ENCODE measurements at places on chromosomes 2 and 18.

DNA sequence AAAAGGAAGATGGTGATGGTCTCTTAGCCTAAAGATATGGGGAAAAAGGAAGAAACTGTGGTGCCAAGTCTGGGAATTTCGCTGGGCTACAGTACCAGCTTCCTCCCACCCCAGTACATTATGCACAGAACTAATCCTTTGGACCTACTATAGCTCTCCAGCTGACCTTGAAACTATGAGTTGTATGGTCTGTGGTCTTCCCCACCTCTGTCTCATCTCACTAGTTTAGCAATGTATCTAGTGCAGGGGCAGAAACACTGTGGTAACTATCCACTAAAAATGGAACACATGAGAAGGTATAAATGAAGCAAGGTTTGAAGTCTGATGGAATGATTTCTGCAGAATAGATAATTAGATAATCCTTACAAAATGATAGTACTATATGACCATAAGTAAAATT is 190.4 kb upstream of the CCDC150 start:
- DNase-seq, result no peak

- no peak for DNase-seq
Measured at GRCh38 chr2:237432484-237433092, 18.6 kb upstream of the COL6A3 start.

DNA sequence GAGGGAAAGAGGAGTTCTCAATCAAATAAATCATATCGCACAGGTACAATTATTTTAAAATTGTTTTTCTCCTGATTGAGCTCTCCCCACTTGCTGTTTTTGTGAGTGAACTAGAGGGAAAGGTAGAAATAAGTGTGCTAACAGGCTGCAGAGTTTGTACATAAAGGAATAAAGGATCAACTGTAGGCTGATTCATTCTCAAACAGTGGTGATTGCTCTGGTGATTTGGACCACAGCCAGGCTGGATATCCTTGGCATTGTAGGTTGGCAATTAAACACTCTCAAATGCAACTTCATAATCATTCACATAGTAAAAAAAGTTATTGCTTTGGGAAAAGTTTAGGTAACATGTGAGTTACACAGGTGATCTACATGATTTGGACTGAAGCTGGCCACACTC is 29.8 kb downstream of the LRP1B start:
- DNase-seq, result no peak

DNA sequence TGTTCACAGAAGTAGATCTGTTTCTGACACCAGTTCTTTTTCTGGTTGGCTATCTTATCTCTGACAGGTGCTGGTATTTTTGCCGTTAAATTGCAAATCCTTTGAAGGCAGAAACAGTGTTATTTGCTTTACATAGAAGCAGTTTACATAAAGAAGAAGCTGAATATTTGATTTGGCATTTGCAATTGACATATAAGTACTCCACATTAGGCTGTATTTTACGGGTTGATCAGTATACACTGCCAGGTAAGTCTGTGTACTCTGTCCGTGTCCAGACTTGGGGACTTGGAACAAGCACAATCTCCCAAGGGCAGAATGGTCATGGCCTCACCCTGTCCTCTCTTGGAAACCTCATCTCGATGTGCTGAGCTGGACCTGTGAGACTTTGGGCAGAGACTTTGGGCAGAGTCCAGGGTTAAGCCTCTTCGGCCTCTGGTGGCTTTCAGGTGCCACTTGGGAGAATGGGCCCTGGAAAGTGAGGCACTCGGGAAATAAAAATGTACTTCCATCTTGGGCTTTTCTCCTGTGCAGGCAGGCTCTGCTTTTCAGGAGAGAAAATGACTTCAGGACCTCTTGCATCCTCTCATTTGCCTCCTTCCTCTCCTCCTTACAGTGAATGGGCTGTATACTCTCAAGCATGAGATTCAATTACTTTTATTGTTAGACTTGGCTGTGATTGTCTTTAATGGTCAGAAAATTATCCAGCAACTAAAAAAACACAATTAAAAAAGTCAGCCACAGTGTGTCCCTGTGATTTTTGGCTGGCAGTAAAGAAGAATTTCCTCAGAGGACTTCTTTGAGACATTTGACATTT is 108.5 kb downstream of the RAPGEF4 start:
- DNase-seq, result no peak

DNA sequence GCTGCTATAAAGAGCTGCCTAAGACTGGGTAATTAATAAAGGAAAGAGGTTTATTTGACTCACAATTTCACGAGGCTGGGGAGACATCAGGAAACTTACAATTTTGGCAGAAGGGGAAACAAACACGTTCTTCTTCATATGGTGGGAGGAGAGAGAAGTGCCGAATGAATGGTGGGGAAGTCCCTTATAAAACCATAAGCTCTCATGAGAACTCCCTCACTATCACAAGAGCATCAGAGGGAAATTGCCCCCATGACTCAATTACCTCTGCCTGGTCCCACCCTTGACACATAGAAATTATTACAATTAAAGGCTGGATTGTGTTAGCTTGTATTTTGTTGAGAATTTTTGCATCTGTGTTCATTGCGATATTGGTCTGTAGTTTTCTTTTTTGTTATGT is 460.5 kb upstream of the RAB6C start:
- no peak for DNase-seq

GRCh38 chr2:65464604-65465003 is 32.2 kb upstream of the SPRED2 start:
- no peak for DNase-seq

DNA sequence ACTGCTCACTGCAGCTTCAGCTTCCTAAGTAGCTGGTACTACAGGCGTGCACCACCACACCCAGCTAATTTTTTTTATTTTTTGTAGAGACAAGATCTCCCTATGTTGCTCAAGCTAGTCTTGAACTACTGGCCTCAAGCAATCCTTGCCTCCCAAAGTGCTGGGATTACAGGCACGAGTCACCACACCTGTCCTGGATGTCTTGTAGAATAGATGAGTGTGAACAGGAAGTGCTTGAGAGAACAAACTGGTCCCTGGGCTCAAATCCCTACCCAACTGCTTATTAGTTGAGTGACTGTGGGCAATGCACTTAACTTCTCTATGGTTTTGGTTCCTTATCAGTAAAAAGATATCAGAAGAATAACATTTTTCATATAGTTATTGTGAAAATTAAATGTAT is 34.2 kb downstream of the PKDCC start:
- DNase-seq, result no peak

GRCh38 chr2:23499439-23499838 is 114.5 kb downstream of the KLHL29 start:
- no peak for DNase-seq

DNA sequence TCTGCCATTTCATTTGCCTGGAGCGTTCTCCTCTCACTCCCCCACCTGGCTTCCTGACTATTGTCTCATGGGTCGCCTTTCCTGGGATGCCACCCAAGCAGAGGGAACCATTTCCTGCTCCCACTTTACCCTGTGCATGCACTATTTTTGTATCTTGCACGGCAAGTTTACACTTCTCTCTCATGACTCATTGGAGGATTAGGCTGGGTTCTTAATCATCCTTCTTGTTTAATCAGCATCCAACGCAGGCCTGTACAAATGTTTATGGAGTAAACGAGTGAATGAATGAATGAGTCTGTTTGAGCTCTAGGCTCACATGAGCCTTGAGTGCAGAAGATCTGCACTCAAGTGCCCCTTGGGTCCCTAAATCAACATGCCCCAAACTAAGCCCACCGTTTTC is 3.8 kb upstream of the ARHGAP25 start:
- no peak for DNase-seq

GRCh38 chr2:180705122-180705521 is 275.3 kb upstream of the UBE2E3 start:
- no peak for DNase-seq

- no peak for DNase-seq
Measured at GRCh38 chr2:80459028-80459427, 154.5 kb upstream of the LRRTM1 start.

GRCh38 chr2:3588084-3588483 is 6.8 kb upstream of the COLEC11 start:
- DNase-seq, result no peak

DNA sequence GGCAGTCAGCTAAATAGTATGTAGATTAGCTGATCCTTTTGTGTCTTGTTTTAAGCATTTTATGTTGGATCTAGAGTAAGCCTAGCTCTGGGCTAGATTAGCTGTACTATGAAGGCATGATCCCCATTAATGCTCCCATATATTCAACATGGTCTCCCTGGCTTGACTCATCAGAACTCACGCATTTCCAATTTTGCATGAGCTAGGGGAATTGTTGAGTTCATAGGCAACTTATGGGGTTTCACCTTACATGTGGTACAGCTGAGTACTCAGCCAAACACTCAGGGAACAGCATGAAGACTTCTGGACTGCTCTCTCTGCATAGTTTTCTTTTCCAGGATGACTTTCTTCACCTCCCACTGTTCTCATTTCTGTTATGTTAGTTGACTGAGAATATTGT is 248.2 kb downstream of the TMX3 start:
- DNase-seq, result no peak

DNA sequence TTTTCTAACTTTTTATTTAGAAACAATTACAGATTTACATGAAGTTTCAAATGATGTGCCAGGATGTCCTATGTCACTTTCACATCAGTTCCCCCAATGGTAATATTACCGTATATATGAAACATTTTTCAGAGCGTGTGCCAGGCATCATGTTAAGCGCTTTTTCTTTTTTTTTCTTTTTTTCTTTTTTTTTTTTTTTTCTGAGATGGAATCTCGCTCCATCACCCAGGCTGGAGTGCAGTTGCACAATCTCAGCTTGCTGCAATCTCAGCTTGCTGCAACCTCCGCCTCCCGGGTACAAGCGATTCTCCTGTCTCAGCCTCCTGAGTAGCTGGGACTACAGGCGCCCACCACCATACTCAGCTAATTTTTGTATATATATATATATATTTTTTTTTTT is 5.6 kb upstream of the PPP4R1 start:
- no peak for DNase-seq

- no peak for DNase-seq
Measured at GRCh38 chr2:183840061-183840584, 715.9 kb downstream of the NUP35 start.

DNA sequence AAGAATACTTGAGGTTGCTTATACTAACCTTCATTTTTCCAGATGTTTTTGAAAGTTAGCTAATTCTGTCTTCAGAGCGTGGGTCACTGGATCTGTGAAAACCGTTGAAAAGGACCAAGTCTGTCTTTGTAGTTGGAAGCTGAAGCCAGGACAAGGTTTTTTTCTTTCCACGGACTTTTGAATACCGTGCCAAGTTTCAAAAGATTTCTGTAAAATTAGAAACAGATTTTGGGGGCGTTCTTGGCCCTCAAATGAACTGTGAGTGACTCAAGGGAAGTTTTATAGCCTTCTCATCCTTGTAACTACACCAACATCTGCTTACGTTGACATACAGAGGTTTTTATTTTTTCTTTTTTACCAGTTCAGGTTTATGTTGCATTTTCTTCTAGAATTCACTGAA is at the start of gene FAP:
TSS of gene FAP (minus strand) at position 152 of the 400 bp plus-strand sequence. CDS start at position 34, 118 bp downstream.
- peak; percentile 12 for DNase-seq

DNA sequence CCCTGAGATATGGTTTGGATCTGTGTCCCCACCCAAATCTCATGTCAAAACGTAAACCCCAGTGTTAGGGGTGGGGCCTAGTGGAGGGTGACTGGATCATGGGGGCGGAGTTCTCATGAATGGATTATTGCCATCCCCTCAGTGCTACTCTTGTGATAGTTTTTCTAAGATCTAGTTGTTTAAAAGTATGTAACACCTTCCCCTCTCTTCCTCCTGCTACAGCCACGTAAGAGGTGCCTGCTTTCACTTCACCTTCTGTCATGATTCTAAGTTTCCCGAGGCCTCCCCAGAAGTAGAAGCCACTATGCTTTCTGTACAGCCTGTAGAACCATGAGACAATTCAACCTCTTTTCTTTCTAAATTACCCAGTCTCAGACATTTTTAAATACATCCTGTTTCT is 16.9 kb downstream of the PUM2 start:
- no peak for DNase-seq

DNA sequence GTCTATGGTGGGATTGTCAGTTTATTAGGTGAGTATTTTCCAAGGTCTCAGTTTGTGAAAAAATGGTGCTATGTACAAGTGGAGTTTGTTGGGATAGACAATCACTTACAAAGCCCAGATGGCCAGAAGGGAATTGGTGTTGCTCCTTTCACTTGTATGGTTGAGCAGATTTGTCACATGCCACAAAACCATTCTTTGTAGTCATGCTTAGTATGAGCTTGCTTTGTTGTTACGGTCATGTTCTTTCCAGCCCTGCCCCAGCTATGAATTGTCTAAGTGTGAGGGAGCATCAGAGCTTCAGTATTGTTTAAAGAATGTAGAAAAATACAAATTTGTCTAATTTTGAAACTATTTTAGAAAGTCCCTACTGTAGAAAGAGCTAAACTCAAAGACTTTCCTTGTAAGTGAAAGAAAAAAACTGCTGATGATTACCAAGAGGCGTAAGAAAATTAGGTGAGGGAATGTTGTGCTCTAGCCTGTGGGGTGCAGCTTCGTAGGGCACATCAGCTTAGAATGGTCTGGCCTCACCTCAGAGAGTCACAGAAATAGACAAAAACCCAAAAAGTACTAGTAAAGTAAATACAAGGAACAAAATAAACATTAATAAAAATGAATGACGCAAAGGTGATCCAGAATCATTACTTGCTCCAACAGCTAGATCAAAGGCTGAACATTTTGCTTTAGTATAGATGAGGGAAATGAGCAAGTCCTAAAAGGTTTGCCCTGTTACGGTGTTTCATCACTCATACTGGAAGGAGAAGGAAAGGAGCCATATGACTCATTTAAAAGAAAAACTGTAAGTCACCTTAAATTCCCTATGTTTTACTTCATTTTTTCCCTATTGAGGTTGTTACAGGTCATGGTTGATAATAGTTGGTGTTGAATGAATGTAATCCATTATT is 9.2 kb downstream of the TGIF1 start:
- DNase-seq, result peak; percentile 65

DNA sequence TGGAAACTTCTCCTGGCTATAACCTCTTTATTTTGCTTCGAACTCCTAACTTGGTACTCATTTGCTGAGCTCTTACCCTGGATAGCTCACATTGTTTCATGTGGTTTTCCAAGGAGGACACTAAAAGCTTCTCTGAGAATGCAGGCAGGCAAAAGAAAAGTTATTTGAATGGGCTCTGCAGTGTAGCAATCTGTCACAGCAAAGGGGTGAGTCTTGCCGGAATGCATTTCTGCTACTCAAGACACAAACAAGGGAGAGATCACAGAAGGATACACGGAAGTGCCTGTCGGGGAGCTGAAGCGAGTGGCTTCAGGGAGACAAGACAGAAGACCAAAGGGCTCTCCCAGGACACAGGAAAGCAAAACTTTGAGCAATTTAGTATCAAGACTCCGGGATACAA is 265.4 kb downstream of the SS18 start:
- DNase-seq, result no peak

GRCh38 chr2:80019571-80020460 is 284.7 kb downstream of the LRRTM1 start:
- no peak for DNase-seq

All from endothelial cell of umbilical vein (primary cell).